ENCODE measurements at places on chromosomes 7 and 10.
A peak's percentile ranks its signal among the peaks of the same experiment; 100 is the strongest.

DNA sequence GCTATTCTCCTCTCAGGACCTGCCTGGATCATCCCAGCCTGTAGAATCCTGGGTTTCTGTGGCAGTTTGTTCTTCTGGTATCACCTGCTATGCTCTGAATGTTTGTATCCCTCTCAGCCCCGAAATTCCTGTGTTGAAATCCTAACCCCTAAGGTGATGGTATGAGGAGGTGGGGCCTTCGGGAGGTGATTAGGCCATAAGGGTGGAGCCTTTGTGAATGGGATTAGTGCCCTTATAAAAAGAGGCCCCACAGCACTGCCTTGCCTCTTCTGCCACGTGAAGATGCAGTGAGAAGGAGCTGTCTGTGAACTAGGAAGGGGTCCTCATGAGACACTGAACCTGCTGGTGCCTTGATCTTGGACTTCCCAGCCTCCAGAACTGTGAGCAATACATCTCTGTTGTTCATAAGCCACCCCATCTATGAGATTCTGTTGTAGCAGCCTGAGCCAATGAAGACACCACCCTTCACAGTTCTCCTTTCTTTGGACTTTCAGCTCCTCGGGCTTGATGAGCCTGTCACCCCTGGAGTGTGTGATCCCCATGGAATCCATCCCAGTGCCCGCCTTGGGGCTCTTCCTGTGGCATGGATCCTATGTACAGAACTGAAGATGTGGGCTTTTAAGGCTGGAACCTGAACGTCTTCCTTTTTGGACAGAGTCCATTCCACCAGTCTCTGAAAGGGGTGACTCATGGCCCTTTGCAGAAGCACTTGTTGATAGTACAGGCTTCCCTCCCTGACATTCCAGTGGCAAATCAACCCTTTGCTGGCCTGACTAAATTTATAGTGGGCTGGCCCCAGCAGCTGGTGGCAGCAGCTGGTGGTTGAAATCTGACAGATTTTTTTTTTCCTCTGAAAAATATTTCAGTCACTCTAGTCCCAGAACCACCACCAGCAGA lies 138.0 kb downstream of the TACC2 start:
- DNase-seq: no peak

DNA sequence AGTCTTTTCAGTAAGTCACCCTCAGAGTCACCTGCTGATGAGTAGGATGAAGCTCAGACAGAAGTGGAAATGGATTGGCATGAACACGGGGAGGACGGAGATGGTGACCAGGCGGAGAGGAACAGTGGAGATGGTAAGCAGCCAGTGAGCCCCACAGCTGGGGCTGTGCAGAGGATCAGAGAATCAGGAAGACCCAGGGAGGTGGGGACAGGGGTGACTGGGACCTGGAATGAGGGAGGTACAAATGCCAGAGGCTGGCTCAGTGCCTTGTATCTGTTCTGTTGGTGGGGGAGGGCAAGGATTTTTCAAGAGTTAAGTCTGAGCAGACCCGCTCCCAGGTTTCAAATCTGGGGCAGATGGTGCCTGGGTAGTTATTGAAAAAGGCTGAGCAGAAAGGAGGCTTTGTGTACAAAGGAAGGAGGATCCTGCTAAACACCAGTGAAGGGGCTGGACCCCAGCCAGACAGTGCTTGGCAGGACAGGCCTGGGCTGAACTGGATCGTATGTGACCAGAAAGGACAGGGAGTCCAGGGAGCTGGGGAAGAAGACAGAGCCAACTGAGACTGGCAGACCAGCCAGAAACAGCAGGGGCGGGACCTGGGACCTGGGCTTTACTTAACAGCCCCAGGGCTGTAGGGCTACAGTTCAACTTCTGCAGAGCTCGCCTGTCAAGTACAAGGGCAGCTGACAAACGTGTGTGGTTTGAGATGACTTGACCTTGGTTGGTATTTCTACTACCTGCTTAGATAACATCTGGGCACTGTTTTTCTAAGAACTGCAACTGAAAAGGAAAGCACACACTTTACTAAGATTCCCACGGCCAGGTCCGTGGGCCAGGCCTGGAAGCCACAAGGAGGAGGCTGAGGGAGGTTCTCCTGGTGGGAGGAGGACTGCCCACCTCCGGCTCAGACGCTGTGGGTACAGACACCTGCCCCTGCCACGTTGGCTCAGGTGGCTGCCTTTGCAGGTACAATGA lies 13.2 kb upstream of the FRMPD2 start:
- no peak for DNase-seq

DNA sequence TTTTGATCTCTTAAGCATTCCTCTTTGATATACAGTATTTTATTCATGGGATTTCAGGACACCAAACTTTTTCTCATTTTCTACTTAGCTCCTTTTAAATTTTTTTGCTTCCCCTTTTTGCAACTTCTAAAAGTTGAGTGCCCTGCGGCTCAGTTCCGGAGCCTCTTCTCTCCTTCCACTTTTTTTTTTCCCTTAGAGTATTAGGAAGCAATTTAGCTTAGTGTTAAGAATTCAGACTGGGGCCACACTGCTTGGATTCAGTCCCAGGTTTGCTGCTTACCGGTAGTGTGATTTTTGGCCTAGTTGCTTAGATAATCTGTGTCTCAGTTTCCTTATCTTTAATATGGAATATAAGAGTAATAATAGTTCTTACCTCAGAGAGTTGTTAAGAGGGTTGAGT lies 3.4 kb downstream of the STAM start:
- peak; percentile 81 for DNase-seq

GRCh38 chr7:94633687-94634086 lies 22.2 kb downstream of the SGCE start:
- no peak for DNase-seq

- no peak for DNase-seq
Observed at GRCh38 chr10:92222603-92223262, 68.1 kb downstream of the CPEB3 start.

- no peak for DNase-seq
Observed at GRCh38 chr10:131841131-131841660, 59.6 kb upstream of the PPP2R2D start.

DNA sequence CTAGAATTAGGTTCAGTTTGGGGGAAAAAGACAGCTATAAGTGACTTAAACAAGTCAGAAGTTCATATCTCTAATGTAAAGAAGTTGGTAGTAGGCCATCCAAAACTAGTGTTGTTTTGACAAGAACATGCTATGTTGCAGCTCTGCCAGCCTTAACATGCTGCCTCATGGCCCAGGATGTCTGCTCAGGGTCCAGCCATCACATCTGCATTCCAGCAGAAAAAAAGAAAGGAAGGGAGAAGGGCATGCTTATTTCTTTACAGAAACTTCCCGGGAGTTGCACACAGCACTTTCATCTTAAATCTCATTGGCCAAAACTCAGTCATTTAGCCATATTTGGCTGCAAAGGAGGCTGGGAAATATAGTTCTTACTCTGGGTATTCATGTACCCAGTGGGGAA lies 400.4 kb upstream of the PODXL start:
- DNase-seq: no peak

GRCh38 chr10:122147663-122148062 lies 123.4 kb upstream of the BTBD16 start:
- DNase-seq: no peak
